ENCODE measurements at places on chromosomes 7 and 10.

- no peak for DNase-seq
These were observed 259.2 kb downstream of the HDAC9 start for GRCh38 chr7:18754766-18755165.

DNA sequence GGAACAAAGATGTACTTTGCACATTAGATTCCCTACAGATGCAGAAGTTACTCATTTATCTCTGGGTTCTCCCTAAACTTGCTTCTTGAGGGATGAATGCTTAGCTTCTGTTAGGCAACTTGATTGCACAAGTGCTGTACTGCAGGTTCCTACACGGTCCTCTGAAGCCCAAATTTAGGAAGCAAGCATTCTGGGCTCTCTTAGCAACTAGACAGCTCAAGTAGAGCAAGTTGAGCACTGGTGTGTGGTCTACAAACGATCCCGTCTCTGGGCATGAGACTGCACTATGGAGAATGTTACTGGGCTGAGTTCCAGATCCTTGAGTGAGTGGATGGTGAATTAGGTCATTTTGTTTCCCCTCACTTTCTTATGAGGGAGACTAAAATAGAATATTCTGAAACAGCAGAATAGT lies 14.3 kb downstream of the SEMA3D start:
- no peak for DNase-seq

GRCh38 chr7:74266191-74266963 lies 12.2 kb upstream of the RFC2 start:
- no peak for DNase-seq

- DNase-seq, result no peak
These were observed 217.1 kb downstream of the GFRA1 start for GRCh38 chr10:116055917-116056252.

- DNase-seq, result peak; percentile 72
These were observed at the start of gene PFKP for GRCh38 chr10:3067118-3067858. Gene PFKP (plus strand): TSS chr10:3067548. CDS start chr10:3067596, 48 bp downstream.

- no peak for DNase-seq
These were observed 159.7 kb downstream of the CCDC3 start for GRCh38 chr10:12841826-12842225.

DNA sequence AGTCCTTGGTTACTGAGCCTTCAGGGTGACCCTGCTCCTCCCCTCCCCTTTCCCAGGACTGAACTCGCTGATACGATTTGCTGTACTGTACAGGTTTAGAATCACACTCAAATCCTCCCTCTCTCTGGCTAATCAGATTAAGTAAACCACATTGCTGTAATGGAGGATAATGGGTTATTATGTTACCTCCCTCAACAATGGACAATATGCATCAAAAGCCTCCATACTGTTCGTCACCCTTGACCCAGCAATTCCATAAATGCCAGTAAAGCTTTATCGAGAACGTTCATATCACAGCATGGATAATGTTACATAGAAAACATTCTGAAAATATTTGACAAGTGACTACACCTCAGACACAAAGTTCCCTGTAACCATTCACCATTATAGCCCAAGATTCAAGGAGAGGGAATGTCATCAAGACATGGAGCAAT lies 61.7 kb downstream of the FAM107B start:
- no peak for DNase-seq

DNA sequence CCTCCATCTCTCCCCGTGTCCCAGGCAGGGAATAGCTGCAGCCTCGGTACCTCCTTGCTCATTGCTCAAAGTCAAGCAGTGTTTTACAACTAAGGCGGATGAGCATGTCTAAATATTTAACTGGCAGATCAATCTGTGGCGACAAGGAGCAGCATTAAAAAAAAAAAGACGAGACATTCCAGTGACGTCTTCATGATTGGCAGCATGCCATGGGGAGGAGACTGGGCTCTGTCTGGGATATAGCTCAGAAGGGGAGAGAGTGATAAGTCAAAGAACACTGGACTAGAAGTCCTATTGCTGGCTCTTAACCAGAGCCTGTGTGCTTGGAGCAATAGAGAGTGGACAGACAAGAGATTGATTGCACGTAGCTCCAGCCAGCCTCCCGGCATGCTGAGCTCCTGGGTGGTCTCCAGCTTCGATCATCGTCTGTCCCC lies 287.5 kb upstream of the PODXL start:
- no peak for DNase-seq

DNA sequence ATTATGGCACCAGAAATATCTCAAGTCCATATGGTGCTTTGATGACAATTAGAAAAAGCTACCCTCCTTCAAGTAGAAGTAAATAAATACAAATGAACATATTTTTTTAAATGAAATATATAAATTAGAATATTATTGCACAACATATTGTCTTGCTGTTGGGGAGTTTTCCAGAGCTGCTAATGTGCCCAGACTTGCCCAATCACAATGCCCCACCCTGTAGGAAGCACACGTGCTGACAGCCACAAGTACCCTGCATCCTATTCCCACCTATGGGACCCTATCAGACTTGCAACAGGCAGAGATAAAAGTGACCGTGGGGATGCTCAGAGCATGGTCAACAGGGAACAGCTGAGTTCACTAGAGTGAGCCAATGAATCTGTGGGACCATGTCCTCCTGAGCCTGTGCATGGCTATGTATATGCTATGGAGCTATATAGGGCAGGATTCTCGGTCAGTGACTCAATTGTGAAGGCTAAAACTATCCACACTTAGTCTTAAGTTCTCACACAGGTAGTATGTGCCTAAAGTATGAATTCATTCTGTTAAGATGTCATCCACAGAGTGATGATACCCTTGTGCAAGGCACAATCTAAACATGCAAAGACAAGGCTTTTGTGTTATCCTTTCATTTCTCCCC lies 336.0 kb downstream of the HGF start:
- no peak for DNase-seq

DNA sequence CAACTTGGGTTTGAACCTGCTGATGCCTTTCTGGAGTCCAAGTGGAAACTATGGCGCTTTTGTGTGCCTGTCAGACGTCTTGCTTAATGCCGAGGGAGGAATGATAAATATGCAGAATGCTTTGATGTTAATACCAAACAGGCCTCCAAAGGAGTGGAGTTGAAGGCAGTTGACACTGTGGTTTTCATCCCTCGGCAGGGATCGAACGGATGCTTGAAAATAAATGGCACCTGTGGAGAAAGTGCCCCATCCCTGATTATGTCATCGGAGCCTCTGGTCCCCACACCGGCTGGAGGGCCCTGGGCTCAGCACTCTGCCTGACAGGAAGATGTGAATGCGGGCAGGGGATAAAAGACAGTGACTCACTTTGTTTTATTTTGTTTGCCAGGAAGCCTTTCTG lies 148.7 kb upstream of the GPR26 start:
- DNase-seq, result no peak

GRCh38 chr10:17801507-17801906 lies 7.6 kb upstream of the MRC1 start:
- DNase-seq, result no peak

GRCh38 chr10:132345345-132345744 lies 13.4 kb downstream of the LRRC27 start:
- no peak for DNase-seq

- DNase-seq, result no peak
These were observed 906.7 kb upstream of the CELF2 start for GRCh38 chr10:10110844-10111490.

GRCh38 chr7:16348251-16348650 lies 73.1 kb downstream of the CRPPA start:
- no peak for DNase-seq

DNA sequence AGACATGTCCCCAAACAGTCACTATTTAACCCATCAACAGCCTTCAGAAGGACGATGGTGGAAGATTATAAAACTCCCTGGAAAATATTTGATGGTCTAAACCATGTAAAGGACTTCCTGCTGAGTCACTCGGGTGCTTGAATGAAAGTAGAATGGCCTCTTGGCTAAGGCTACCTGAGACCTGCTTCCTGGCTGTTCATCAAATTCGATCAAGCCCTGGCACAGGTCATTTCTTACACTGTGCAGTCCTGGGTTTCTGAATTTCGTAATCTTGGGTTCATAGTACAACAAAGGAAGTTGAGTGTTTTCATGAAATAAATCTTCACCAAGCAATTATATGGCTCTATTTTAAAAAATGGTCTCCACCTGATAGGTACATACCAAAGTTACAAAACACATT lies 260.3 kb upstream of the RNF32 start:
- DNase-seq, result no peak

- no peak for DNase-seq
These were observed 8.6 kb upstream of the ORAI2 start for GRCh38 chr7:102424787-102425218.

DNA sequence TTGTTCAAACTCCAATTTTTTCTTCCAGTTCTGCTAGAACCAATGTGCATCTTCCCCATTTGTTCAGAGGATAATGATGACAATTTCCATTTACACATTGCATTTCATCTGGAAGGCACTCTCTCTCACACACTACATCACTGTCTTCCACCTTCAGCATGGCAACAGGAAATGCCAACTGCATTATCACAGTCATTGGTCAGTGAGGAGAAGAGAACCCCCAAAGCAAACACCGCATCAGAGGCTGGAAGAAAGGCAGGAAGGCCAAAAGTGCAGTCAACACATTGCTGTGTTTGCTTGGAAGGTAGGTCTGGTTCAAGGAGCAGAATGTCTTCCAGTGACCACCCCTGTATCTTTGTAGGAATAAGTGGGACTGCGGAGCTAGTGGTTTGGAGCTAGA lies 192.2 kb upstream of the RHOBTB1 start:
- no peak for DNase-seq

- no peak for DNase-seq
These were observed 73.6 kb downstream of the EMX2 start for GRCh38 chr10:117616179-117616578.

DNA sequence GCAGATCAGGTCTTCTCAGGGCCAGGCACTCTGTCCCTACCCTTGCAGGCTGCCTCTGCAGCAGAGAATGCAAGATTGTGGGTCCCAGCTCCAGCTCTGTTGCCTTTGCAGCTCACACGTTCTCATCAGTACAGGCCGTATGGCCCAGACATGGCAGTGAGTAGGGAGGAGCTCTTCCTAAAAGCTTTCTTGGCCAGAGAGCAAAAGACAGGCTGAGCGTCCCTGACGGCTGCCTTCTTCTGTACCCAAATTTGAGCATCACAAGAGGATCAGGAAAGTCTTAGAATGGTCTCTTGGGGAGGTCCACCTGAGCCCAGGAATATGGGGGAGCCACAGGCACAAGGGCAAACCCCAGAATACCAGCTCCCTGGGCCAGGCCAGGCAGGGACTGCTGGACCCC lies 266.3 kb upstream of the ZMIZ1 start:
- DNase-seq, result no peak

DNA sequence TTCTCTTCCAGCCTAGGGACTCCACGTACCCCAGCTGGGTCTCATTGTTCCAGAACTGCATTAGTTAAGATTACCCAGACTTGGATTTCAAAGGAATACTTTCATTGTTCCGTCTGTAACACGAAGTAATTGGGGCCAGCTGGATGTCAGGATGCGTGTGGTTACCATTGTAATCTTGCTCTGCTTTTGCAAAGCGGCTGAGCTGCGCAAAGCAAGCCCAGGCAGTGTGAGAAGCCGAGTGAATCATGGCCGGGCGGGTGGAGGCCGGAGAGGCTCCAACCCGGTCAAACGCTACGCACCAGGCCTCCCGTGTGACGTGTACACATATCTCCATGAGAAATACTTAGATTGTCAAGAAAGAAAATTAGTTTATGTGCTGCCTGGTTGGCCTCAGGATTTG lies 21.0 kb downstream of the LRRC17 start:
- no peak for DNase-seq

DNA sequence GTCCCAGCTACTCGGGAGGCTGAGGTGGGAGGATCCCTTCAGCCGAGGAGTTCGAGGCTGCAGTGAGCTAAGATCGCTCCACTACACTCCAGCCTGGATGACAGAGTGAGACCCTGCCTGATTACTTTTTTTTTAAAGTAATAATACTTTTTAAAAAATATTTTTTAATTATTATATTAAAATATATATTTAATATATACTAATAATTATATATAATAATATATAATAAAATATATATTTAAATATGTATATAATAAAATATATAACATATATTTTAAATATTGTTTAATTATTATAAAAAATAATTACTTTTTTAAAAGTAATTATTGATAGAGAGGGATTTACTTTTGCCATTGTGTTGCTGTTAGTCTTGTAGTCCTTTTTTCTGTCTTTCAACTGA lies 169.2 kb downstream of the GALNT17 start:
- DNase-seq, result no peak

DNA sequence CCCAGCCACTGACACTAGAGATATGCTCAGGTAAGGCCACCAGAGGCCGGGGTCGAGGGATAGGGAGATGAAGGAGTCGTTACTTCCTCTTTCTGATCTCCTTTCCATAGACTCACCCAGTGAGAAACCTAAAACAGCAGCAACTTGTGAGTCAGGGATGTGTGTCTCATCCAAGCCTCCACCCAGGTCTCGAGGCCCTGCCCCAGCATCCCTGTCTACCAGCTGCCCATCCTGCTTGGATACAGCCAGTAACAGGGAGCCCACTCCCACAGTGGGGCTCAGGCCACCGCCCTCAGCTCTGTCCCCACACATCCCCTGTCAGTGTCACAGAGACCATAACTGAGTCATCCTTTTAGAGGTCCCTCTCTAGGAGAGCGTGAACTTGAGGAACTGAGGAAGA lies 49.6 kb upstream of the CHST15 start:
- no peak for DNase-seq

- no peak for DNase-seq
These were observed 12.1 kb upstream of the RHBDD2 start for GRCh38 chr7:75866489-75867389.

DNA sequence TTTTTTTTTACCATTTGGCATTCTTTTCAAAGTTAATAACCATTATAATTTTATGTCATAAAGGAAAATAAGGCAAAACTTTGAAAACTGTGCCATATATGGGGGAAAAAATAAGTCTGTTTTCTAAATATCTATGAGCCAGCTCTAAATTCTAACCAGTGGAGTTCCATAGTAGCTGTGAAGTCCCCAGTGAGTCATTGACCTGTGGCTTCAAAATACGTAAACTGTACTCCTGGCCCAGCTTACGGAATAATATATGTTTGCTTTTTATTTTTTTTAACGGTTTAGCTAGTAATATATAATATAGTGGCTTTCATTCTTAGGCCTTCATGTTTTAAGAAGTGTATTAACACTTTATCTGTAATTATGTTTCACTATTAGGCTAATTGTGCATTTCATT lies 20.5 kb downstream of the ZRANB1 start:
- DNase-seq, result no peak

GRCh38 chr10:117355072-117355471 lies 20.2 kb downstream of the PDZD8 start:
- DNase-seq, result no peak

DNA sequence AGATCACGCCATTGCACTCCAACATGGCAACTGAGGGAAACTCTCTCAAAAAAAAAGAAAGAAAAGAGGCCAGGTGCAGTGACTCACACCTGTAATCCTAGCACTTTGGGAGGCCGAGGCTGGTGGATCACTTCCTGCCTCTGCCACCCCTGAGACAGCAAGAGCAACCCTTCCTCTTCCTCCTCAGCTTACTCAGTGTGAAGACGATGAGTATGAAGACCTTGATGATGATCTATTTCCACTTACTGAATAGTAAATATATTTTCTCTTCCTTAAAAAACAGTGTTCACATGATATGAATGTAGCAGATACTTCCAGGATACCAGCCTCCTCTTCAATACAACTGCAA lies 2.1 kb upstream of the ZKSCAN1 start:
- DNase-seq, result peak; percentile 25
